ENCODE measurements at places on chromosomes 16 and 17. TPM values are rescaled to one million over a fixed set of nuclear protein-coding genes. Genes with fewer than 3 reads are reported as not detected.

The NUP85 gene
- total RNA-seq, result 32.2 TPM

The KRTAP2-2 gene
- total RNA-seq, result not detected

The HES7 gene
- not detected for total RNA-seq

The GPR142 gene
- total RNA-seq, result not detected

The KRTAP3-1 gene
- total RNA-seq, result not detected

The CASKIN1 gene
- 0.55 TPM for total RNA-seq
